ENCODE measurements at places on chromosomes 13 and 19.

DNA sequence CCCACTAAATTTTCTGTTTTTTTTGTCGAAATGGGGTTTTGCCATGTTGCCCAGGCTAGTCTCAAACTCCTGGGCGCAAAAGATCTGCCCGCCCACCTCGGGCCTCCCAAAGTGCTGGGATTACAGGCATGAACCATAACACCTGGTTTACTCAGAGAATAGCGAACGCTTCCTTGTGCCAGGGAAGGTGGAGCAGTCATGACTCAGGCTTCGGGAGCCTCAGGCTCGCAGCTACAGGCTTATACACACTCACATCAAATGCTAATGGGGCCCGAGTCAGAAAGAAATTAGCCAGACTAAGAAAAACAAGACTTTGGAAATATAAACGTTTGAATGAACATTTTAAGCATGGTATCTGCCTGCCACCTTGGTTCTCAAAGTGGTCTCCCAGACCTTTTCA is 11.0 kb upstream of the TPT1 start:
- no peak for DNase-seq

GRCh38 chr19:33064458-33064791 is 263 bp downstream of the RHPN2 start:
- no peak for DNase-seq

DNA sequence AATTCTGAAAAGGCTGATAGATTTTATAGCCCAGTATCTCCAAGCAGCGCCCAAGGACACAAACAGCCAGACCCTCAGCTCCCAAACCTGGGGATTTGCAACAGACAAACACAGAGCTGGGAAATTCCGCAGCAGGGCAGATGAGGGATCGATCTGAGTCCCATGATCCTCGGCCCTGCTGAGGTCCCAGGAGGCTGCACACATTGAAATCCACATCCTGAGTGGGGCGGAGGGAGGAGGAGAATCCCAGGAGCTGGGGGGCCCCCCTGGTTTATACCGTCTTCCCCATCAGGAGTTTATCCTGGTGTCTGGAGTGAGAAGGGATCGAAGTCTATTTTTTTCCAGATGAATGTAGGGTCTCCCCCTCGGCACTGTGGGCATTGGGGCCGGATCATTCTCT is 49.3 kb downstream of the GNG7 start:
- no peak for DNase-seq

GRCh38 chr19:38656171-38656981 is 8.9 kb downstream of the ACTN4 start:
- no peak for DNase-seq

GRCh38 chr13:91904597-91904996 is 506.2 kb downstream of the GPC5 start:
- no peak for DNase-seq
